ENCODE measurements at places on chromosomes 3 and 15. TPM values are rescaled to one million over a fixed set of nuclear protein-coding genes. Genes with fewer than 3 reads are reported as not detected.
A peak's percentile ranks its signal among the peaks of the same experiment; 100 is the strongest.

DNA sequence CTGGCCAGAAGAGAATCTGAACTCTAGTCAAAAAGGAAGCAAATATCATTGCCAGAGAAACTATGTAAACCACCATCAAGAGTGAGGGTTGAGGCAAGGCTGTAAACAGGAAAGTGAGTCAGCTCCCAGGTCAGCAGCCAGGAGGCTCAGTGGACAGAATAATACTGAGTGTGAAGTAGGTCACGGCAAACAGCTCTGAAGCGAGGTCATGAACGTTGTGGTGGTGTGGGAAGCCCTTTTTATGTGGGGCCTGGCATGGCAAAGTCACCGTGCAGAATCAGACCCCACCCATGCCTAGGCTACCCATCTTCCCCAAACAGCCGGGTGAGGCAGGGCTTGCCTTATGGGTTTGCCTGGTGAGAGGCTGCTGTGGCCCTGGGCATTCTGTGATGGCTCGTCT, 43.9 kb downstream of the THBS1 start:
- peak; percentile 94 for DNase-seq

DNA sequence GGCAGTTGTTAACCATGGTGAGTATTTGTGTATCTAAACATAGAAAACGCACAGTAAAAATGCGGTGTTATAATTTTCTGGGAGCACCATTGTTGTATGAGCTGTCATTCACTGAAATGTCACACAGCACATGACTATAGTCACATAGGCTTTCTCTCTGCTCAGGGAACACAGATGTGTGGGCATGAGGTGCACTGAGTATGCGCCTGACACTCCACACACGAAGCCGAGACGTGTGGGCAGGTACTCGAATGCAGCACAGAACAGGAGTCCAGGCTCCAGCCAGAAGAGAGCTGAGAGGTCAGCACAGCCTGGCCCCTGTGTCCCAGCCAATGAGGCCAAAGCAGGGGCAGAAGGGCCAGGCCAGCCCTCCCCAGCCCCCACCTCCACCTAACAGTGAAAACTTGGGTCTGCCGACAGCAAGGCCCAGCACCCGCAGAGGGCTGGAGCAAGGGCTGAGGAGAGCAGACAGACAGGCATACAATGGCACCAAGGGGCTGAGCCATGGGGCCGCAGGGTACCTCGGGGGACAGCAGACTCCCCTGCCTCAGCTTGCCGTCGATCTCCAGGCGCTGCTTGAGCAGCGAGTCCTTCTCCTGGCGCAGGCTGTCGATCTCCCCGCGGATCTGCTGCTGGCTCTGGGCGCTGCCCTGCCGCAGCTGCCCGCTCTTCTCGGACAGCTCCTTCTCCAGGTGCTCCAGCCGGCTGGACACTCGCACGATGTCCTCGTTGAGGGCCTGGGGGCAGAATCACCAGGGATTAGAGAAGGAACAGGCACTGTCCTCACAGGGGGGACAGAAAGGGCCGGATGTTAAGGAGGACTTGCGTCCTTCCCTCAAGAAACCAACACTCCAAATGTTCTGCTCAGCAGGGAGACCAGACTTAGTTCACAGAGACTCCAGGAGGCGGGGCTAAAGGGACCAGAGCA, 24.0 kb downstream of the KIF7 start:
- DNase-seq = no peak

- peak; percentile 59 for DNase-seq
Measured at GRCh38 chr3:48897460-48898376, 964 bp downstream of the SLC25A20 start.

- DNase-seq = peak; percentile 13
Measured at GRCh38 chr15:72184165-72184811, 13.3 kb downstream of the GRAMD2A start.

GRCh38 chr15:51967583-51967982, 4.0 kb downstream of the LEO1 start:
- DNase-seq = no peak

GRCh38 chr3:13407475-13407874, 12.6 kb downstream of the NUP210 start:
- no peak for DNase-seq

DNA sequence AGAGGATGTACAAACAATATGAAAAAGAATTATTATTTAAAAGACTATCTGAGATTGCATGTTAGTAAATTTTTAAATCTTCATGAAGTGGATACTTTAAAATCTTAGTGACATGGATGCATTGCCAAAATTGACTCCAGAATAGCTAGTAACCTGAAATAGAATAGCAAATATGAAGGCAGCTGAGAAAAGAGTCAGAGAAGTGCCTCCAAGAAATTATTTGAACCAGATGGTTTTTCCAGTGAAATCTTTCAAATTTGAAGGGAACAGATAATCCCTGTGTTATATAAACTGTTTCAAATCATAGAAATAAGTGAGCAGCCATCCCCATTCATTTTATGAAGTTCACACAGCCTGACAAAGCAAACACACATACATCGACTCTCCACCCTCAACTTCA, 29.6 kb downstream of the FSIP1 start:
- no peak for DNase-seq

- DNase-seq = no peak
Measured at GRCh38 chr3:143339451-143339850, 219.9 kb downstream of the CHST2 start.

GRCh38 chr15:70195587-70196305, 98.0 kb upstream of the TLE3 start:
- DNase-seq = peak; percentile 94

GRCh38 chr15:89566181-89566580, 9.1 kb upstream of the TICRR start:
- peak; percentile 16 for DNase-seq

DNA sequence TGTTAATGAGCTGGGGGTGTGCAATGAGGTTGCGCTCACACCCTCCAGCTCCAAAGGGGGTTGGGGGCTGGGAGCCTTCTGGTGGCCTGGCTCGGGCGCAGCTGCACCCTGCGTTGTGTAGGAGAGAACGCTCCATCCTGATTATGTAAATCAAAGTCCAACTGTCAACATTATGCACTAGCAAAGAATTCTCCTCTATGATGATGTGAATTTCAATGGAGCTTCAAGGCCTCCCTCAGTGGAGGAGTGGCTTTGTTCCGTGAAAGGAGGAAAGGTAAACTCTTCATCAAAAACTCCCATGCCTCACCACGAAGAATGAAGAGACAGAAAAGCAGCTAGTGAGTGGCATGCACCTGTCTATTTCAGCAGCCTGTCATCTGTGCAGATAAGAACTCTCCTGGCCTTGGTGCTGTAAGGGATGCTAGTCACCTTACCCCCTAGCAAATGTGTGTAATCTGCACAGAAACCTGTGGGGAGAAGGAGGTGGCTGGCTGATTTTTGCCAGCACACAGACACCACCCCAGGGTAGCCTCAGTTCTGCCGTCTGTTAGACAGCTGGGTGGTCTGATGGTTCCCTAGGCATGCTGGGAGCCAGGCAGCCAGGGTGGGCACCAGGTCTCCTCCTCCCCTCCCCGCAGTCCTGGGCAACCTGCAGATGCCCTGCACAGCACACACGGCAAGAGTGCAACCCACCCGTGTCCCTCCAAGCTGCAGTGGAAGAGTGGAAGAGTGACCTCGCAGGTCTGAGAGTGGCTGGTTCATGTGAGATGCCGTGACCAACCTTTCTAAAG, 47.0 kb upstream of the TRPM1 start:
- no peak for DNase-seq

DNA sequence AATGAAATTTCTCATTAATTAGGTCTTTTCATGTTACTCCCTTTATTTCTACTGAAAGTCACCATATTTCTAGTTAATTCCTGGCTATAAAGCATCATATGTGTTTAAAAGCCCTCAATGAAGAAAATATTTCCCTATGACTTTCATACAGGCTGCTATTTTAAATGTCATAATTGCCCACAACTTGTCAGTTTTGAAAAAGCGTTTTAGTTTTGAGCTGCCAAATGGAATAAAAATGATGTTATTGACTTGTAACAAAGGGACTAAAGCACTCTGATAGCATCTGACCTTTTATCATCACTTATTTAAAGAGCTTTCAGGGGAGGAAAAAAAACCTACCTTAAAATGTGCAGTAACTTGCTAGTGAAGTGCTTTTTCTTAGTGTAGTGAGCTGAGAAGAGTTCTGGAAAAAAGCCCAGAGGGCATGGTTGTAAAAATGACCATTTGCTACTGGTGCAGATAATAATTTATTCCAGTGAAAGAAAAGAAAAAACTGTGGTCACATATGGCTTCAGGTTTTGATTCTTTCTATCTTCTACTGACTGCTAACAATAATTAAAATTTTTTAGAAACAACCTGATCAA, 877.2 kb downstream of the CADM2 start:
- no peak for DNase-seq

- DNase-seq = no peak
Measured at GRCh38 chr15:97876281-97876675, 84.2 kb upstream of the ARRDC4 start.

GRCh38 chr15:57451555-57451954, 75.2 kb downstream of the CGNL1 start:
- DNase-seq = no peak

DNA sequence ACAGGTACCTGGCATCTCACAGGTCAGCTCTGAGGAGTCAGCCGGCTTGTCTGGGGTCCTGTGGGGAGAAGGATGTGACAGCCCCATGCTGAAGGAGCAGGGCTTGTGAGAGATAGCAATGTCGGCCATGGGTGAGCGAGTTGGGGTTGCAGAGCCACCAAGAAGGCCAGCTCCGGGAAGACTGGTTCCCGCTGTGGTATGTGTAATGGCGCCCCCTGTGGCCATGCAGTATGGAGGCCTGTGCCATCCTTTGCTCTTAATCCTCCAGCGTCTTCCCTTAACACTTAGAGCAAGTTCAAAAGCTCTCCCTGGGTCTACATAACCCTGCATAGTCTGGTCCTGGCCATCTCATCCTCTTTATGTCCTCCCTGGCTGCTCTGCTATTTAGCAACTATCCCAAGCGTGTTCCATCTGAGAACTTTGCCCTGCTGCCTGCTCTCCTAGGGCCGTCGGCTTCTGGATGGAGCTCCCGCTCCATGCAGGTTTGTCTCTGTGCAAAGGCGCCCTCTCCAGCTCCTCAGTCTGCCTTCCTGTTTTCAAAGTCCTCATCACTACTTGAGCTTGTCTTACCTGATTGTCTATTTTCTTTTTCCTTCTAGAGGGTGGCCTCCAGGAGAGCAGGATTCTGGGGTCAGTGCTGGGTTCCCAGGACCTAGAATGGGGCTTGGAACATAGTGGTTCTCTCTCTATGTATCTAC, 40.8 kb upstream of the IQCF6 start:
- DNase-seq = no peak

GRCh38 chr3:191301017-191301416, 28.2 kb upstream of the CCDC50 start:
- DNase-seq = no peak

DNA sequence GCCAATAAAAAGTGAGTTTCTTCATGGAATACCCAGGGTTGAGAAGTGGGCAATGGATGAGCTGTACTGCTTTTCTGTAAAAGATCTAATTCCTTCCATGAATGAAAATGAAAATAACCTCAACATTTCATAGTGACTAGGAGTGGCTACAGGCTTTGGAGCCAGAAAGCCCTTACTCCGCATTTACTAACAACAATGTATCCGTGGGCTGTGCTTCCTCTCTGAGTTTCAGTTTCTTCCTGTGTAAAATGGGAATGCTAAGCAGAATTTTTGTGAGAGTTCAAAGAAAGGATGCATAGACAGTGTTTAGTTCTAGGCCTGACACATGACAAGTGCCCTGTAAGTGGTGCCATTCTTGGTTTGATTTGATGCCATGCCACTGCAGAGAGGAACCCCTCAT, 47.5 kb upstream of the TM4SF1 start:
- no peak for DNase-seq

- no peak for DNase-seq
Measured at GRCh38 chr3:22231061-22231460, 480.1 kb upstream of the ZNF385D start.

DNA sequence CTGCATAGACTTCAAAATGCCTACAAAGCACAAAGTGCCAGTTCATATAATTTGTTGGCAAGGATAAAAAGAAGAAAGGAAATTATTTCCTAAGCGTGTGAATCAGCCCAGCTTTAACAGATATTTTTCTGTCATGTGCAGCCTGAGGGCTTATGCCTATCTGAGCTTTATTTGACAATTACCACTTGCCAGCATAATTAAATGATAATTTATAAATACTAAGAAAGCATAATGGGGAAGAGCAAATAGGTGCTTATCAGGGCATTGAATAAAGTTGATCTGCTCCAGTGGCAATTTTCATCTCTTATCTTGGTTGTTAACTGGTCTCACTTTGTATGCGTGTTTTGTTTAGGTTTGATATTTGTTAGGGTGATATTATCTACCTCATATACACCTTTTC, 313.4 kb upstream of the DNAJC19 start:
- DNase-seq = no peak

- no peak for DNase-seq
Measured at GRCh38 chr15:27328186-27328585, 357.2 kb downstream of the GABRG3 start.

DNA sequence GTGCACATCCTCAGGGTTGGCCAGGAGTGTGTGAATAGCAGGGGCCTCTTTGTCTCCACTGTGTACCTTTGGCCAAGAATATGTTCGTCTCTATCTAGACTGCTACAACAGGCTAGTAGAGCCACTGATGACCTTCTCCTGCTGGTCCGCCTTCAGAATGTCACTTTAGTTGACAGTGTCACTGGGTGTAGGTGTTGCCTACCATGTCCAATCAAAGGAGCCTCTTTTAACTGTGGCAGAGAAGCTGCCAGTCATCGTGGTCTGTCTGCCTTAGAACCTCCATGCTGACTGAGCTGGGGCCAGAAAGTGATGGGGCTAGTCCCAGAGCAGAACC, 40.1 kb downstream of the OXSR1 start:
- no peak for DNase-seq

GRCh38 chr3:27535809-27536392, 51.7 kb upstream of the SLC4A7 start:
- no peak for DNase-seq

- peak; percentile 51 for DNase-seq
Measured at GRCh38 chr15:45064386-45064785, 41.4 kb downstream of the SORD start.

DNA sequence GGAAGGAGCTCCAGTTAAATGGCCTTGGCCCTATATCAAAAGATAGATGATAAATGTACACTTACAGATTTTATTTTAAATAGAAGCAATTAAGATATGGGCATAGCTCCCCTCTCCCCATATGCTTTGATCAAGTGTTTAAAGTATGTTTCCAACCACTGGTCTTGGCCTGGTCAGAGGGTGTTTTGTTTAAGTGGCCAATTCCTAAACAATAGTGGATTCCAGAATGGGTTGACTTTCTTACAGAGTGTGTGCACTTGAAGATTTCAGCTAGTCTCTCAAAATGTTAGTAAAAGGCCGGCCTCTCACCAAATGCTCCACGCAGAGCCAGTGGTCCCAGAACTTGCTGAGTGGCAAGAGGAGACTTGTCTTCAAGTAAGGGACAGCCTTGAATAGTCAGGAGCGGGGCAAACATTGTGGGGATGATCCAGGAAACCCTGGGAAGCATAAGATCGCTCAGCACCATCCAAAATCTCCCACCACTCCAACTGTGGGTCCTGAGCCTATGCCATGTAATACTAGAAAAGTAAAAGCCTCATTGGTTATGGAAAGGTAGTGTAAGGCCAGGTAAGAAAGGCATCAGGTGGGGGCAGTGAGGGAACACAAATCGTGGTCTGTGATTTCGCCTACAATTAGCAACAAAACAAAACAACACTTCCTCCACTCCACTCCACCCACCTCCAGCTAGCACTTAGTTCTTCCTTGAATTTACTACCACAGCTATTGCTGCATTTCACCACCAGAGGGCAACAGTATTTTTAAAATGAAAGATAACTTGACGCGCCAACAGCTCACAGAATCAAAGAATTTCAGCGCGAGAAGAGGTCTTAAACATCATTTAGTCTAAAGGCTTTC, 4.8 kb downstream of the RARRES1 start:
- peak; percentile 85 for DNase-seq

Gene TPRG1
- total RNA-seq = 1.3 TPM

Gene CORO2B
- 9.5 TPM for total RNA-seq

Gene EBLN2
- 8.6 TPM for total RNA-seq

All from fibroblast of villous mesenchyme (primary cell).